T-cell (primary cell): ENCODE measurements at places on chromosomes 12 and 14. TPM values are rescaled to one million over a fixed set of nuclear protein-coding genes. Genes with fewer than 3 reads are reported as not detected.
A peak's percentile ranks its signal among the peaks of the same experiment; 100 is the strongest.

DNA sequence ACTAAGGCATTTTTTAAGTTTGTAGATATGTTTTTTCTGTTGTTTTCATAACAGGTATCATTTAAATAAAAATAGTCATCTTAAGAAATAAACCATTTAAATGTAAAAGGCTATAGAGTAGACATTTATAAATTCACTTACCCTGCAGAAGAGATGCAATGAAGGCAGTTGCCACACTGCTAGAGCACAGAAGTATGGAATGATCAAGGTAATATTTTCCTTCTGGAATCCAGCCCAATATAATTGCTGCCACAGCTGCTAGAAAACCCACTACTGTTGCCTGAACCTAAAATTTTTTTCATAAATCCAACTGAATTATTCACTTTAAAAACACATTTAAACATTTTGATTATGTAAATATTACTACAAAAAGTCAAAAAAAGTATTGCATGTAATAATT lies 69.2 kb downstream of the SLC41A2 start:
- DNase-seq = no peak
- no peak overlapping the region for H3K4me3 ChIP-seq
- H3K36me3 ChIP-seq = no peaks in the 10 kb centered on the region
- H3K27ac ChIP-seq = no peak overlapping the region

DNA sequence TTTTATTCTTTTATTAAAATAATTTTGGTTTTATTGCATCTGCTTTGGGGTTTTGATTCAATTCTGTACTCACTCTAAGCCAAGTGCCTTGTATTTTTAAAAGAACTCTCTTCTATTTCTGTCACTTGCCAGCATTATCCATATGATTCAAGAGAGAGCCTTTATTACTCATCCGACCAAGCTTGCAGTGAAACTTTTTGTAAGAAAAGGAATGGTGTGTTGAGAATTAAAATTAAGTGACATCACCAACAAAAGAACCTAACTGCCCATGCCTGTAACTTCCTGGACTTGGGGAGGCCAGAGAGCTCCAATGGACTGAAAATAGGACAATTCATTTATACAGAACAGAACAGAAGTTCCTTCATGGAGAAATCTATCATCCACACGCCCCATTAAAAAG lies 52.1 kb downstream of the GALNT4 start:
- no peaks in the 10 kb centered on the region for H3K36me3 ChIP-seq
- no peak for DNase-seq
- no peaks in the 10 kb centered on the region for H3K27me3 ChIP-seq
- no peak overlapping the region for H3K27ac ChIP-seq
- peaks cover 17% of the 10 kb centered on the region for H3K4me1 ChIP-seq

Gene SLC4A8
- total RNA-seq = 0.82 TPM

Gene COL2A1
- total RNA-seq = not detected

Gene HOXC12
- not detected for total RNA-seq

DNA sequence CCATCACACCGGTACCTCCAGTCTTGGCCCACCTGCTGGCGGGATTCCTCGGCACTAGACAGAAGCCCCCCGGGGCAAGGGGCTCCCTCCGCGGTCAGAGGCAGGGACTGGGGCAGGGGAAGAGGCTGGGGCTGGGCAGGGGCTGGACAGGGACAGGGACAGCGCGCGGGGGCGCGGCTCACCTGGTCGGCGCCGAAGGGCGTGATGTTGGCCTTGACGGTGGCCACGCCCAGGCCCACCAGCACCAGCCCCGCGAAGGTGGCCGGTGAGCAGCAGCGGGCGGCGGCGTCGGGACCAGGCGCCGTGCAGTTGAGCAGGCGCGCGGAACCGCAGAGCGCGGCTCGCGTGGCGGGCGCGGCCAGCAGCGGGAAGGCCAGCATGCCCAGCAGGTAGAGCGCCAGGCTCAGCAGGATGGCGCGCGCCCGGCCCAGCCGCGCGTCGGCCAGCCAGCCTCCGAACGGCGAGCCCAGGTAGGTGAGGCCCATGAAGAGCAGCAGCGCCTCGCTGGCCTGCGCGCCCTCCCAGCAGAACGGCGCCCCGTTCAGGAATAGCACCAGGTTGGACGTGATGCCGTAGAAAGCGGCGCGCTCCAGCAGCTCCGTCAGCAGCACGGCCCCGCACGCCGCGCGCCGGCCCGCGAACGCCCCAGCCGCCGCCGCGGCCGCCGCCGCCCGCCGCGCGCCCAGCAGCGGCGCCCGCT lies 392 bp downstream of the SLC15A4 start:
- peak overlapping the region; percentile 64 for H3K4me3 ChIP-seq
- no peaks in the 10 kb centered on the region for H3K27me3 ChIP-seq
- H3K36me3 ChIP-seq = peaks cover 8% of the 10 kb centered on the region
- peaks cover 49% of the 10 kb centered on the region for H3K4me1 ChIP-seq
- DNase-seq = no peak
- no peak overlapping the region for H3K27ac ChIP-seq

GRCh38 chr14:49249022-49249421 lies 337.2 kb downstream of the RPS29 start:
- no peaks in the 10 kb centered on the region for H3K36me3 ChIP-seq
- no peak overlapping the region for H3K27ac ChIP-seq
- H3K27me3 ChIP-seq = no peaks in the 10 kb centered on the region
- no peak overlapping the region for H3K4me3 ChIP-seq
- no peaks in the 10 kb centered on the region for H3K4me1 ChIP-seq

DNA sequence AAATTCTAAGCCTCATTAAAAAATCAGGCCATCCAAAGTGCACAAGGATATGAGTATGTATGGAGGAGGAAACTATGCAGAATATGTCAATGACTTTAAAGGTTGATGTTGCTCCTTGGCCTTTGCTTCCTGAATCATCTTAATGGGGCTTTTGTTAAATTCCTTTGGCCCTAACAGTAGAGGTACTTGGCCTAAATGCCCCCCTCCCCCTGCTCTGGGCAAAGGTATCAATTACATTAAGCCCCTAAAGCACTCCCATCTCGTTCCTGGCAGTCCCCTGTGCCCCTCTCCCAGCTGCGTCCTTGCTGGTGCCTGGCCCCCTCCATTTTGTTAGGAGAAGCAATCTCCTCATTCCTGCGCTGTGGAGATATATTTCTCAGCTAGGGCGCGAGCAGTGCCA lies 4.8 kb downstream of the COPZ1 start:
- H3K27ac ChIP-seq = no peak overlapping the region
- no peak for DNase-seq
- no peaks in the 10 kb centered on the region for H3K36me3 ChIP-seq
- no peaks in the 10 kb centered on the region for H3K27me3 ChIP-seq
- no peak overlapping the region for H3K4me3 ChIP-seq
- peaks cover 17% of the 10 kb centered on the region for H3K4me1 ChIP-seq

Gene CLEC4A
- total RNA-seq = 0.44 TPM

DNA sequence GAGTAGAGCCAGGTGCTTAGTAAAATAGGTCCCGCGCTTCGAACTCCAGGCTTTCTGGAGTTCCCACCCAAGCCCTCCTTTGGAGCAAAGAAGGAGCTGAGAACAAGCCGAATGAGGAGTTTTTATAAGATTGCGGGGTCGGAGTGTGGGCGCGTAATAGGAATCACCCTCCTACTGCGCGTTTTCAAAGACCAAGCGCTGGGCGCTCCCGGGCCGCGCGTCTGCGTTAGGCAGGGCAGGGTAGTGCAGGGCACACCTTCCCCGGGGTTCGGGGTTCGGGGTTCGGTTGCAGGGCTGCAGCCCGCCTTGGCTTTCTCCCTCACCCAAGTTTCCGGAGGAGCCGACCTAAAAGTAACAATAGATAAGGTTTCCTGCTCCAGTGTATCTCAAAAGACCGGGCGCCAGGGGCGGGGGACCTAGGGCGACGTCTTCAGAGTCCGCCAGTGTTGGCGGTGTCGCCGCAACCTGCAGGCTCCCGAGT lies 3.6 kb downstream of the SSTR1 start:
- H3K36me3 ChIP-seq = no peaks in the 10 kb centered on the region
- H3K27me3 ChIP-seq = peaks cover 49% of the 10 kb centered on the region
- no peak overlapping the region for H3K4me3 ChIP-seq
- DNase-seq = no peak
- no peak overlapping the region for H3K27ac ChIP-seq

DNA sequence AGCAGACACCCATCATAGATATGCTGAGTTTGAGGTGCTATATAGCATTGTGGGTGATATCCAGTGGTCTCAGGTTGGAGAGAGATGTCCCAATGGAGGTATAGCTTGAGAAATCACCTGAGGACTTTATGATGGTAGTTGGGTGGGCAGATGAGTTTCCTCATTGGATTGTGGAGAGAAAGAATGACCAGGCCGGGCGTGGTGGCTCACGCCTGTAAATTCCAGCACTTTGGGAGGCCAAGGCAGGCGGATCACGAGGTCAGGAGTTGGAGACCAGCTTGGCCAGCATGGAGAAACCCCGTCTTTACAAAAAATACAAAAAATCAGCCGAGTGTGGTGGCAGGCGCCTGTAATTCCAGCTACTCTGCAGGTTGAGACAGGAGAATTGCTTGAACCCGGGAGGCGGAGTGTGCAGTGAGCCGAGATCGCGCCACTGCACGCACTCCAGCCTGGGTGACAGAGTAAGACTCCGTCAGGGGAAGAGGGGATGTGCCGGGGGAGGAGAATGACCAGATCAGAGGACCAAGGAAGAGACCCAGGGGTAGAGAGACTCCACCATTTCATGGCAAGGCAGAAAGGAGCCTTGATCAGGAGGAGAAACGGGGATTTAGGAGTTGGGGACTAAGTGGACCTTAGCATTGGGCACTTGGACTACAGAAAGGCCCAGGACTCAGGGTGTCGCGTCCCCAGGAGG lies 757 bp upstream of the PCK2 start:
- DNase-seq = no peak
- H3K27me3 ChIP-seq = no peaks in the 10 kb centered on the region
- H3K4me3 ChIP-seq = peak overlapping the region; percentile 79
- peak overlapping the region; percentile 83 for H3K27ac ChIP-seq

Gene NRIP2
- total RNA-seq = not detected

DNA sequence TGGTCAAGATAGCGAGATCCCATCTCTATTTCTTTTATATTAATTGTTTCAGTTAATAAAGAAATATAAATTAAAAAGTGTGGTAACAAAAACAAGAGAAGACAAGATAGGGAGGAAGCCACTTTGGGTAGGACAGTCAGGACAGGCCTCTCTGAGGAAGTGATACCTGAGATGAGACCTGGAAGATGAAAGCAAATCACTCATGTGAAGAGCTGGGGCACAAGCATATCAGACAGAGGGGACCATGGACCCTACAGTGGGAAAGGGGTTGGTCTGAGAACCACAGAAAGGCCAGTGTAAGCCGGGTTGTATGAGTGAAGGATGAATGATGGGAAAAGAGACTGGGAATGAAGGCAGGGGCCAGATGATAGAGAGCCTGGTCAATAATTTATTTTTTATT lies 1.8 kb upstream of the MED6 start:
- DNase-seq = no peak
- no peak overlapping the region for H3K27ac ChIP-seq
- peaks cover 3% of the 10 kb centered on the region for H3K27me3 ChIP-seq
- H3K36me3 ChIP-seq = peaks cover 3% of the 10 kb centered on the region
- no peak overlapping the region for H3K4me3 ChIP-seq

Gene RBM23
- total RNA-seq = 91.3 TPM

Gene CLEC2B
- total RNA-seq = 74.7 TPM

DNA sequence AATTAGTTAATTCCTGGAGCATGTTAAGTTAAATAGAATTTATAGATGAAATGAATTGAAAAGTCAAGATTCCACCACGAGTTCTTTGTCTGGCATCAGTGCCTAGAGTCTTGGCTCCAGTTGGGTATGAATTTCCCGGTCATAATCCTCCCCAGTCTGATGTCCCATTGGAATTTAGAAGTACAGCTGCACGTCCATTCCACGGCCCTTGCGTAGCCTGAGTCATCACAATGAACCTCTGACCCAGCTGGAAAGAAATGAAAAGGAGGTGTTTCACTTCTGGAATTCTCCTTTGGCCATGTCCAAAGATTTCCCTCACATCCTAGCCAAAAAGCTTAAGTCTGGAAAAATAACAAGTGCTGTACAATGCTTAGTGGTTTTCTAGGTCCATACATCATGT lies 122.7 kb downstream of the KICS2 start:
- H3K4me3 ChIP-seq = no peak overlapping the region
- no peak for DNase-seq
- no peak overlapping the region for H3K27ac ChIP-seq
- H3K36me3 ChIP-seq = no peaks in the 10 kb centered on the region

Gene MYRFL
- not detected for total RNA-seq

DNA sequence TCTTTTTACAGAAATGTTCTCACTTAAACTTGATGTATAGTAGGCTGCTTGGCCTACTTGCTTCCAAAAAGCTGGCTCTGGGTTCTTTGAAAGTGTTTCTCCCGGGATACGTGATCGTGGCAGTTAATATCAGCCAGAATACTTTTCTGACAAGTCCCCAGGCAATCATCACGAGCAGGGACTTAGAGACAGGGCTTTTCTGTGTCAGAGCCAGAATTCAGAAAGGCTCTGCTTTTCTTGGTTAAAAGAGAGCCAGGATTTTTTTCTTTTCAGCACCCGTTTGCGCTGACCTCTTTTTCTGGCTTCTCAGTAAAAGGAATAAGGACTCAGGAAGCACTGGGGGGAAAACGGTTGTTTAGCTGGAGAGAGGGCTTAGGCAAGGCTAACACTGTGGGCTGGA lies 57.8 kb upstream of the ARHGAP5 start:
- DNase-seq = no peak
- no peak overlapping the region for H3K4me3 ChIP-seq
- no peaks in the 10 kb centered on the region for H3K4me1 ChIP-seq
- no peaks in the 10 kb centered on the region for H3K27me3 ChIP-seq

DNA sequence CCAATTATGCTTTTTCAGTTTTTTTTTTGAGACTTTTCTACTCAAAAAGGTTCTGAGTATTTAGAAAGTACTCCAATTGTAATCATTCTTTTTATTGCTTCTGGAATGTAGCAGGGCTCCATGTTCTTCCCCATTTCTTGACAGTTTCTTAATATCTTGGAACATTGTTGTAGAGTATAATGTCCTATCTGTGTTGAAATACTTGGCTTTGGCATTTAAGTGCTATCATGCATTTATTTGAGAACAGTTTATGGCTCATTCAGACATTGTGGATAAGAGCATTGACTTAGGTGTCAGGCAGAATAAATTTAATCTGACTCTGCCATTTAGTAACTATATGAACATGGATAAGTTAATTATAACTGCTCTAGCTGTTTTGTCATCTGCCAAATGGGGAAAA lies 28.3 kb downstream of the ADIPOR2 start:
- H3K4me1 ChIP-seq = peaks cover 2% of the 10 kb centered on the region
- H3K4me3 ChIP-seq = no peak overlapping the region
- H3K27me3 ChIP-seq = no peaks in the 10 kb centered on the region
- no peak for DNase-seq
- H3K36me3 ChIP-seq = peaks cover 4% of the 10 kb centered on the region

GRCh38 chr14:60327447-60328331 lies 78.7 kb downstream of the PPM1A start:
- no peak overlapping the region for H3K27ac ChIP-seq
- H3K4me1 ChIP-seq = peaks cover 2% of the 10 kb centered on the region
- peak; percentile 30 for DNase-seq
- H3K27me3 ChIP-seq = no peaks in the 10 kb centered on the region
- H3K36me3 ChIP-seq = no peaks in the 10 kb centered on the region

DNA sequence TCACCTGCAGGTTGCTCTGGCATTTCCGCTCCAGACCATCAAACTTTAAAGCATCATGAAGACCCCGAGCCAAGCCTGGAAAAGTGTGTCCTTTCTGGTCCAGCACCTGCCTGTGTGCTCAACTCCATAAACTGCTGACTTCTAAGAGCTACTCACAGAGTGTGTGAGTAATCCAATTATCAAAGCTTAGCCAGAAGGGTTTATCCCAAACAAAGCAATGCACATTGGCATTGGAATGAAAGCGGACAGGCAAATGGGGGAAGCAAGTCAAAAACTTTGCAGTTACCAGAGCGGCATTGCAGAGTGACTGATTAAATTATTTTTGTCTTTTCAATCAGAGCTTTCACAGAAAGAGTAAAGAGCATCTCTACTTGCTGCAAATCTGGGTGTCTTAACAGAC lies 1262.4 kb upstream of the SEL1L start:
- H3K36me3 ChIP-seq = no peaks in the 10 kb centered on the region
- no peak overlapping the region for H3K27ac ChIP-seq
- no peak for DNase-seq
- no peak overlapping the region for H3K4me3 ChIP-seq
- no peaks in the 10 kb centered on the region for H3K27me3 ChIP-seq
- H3K4me1 ChIP-seq = no peaks in the 10 kb centered on the region

Gene IRAK3
- 0.82 TPM for total RNA-seq
